Activated naive CD4-positive, alpha-beta T cell (primary cell): ENCODE measurements at places on chromosomes 6 and 20.

DNA sequence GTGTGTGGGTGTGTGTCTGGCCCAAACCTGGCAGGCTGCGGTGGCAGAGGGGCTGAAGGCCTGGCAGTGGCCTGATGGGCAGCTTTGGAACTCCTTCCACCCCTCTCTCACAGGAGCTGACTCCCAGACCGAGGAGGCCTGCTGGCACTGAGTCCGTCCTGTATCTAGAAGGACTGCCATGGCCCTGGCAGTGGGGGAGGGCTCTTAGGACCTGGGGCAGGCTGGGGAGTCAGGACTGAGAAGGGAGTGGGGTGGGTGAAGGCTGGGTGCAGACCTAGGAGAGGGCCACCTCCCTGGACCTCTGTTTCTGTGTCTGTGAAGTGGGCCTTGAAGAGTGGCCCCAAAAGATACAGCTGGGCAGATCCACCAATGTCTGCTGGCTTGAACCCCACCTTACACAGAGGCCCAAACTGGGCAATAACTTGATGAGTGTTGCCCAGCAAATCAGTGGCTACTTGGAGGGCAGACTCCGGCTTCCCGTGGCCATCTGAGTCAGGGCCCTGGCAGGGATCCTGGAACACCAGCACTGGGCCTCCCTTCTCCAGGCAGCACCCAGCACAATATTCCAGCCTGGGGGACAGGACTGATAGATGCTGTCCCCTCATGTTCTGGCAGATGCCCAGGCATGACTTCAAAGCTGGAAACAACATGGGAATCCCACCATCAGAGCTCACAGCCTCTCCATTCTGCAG lies 46.7 kb upstream of the BLCAP start:
- DNase-seq: no peak

GRCh38 chr6:107491138-107491609 lies 1.3 kb downstream of the SOBP start:
- no peak for DNase-seq

DNA sequence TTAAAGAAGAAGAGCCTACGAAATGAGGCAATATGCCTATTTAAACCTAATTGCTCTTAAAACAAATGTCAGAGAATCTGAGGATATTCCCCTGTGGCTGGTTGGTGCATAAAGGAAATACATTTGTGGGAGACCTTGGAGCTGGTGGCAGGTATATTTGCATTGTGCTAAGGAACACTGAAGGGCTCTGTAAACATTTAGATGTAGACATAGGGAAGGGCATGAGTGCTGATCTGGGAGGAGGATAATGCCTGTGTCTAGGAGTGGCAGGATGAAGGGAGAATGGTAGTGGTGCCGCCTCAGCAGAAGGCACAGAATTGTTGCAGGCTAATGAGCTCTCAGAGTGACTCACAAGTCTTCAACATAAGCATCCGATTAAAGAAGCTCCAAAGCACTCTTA lies 85.8 kb downstream of the CD164 start:
- no peak for DNase-seq

GRCh38 chr6:78436335-78436734 lies 431.0 kb upstream of the IRAK1BP1 start:
- no peak for DNase-seq

DNA sequence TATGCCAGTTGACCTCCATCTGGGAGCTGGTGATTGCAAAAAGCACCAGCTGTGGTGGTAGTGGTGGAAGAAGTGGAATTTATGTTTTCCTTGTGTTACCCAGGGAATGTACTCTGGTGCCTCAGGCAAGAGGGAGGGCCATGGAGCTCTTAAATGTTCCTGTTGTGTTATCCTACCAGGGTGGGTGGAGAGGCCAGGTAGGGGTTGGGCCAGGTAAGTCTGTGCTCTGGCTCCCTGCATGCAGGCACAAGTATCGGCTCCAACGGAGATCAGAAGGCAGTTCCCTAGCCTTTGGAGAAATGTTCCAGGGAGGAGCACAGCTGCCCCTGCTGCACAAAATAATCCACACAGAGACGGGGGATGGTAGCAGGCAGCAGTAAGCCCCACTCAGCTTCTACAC lies 419.3 kb upstream of the EYS start:
- DNase-seq: no peak

DNA sequence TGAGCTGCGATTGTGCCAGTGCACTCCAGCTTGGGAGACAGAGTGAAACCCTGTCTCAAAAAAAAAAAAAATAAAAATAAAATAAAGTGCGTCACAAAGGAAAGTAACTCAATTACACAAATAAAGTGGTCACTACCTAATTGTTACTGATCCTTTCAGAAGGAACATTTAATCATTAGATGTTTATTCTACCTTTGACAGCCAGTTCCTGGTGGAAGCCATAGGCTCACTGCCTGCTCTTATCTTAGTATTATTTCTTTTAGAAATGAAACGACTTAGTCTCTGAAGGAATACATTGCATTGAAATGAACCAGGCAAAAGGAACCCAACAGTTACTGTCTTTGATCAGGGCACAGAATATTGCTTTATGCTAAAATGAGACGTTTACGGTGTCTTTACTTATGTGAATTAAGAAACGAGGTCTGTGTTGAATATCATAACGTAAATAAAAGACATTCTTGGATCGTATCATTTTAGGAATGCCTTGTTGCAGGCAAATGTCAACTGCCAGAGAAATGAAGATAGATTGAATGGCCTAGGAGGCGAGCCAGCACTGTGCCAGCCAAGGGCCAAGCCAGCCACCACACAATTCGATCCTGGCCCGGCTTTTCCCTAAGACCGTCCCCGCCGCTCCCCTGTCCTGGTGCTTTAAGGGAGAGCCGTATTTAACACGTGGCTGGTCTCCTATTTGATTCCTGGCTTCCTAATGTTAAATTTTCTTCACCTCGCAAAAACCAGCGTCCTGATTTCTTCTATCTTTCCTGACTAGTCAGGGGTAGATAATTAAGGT lies 136.7 kb upstream of the GMDS start:
- no peak for DNase-seq

- no peak for DNase-seq
Observed at GRCh38 chr6:46113370-46113769, 16.4 kb upstream of the ENPP4 start.

GRCh38 chr6:40011844-40012243 lies 77.6 kb upstream of the MOCS1 start:
- no peak for DNase-seq

- DNase-seq: no peak
Observed at GRCh38 chr6:126766820-126767219, 351.7 kb upstream of the RSPO3 start.

- no peak for DNase-seq
Observed at GRCh38 chr6:25016014-25016720, 80.4 kb upstream of the RIPOR2 start.

- no peak for DNase-seq
Observed at GRCh38 chr6:14738933-14739332, 506.9 kb upstream of the JARID2 start.

- DNase-seq: no peak
Observed at GRCh38 chr6:129133770-129134192, 250.8 kb downstream of the LAMA2 start.

GRCh38 chr6:63023726-63024125 lies 187.5 kb upstream of the FKBP1C start:
- DNase-seq: no peak

- DNase-seq: no peak
Observed at GRCh38 chr6:58113960-58114359, 796.5 kb downstream of the PRIM2 start.

GRCh38 chr6:12418946-12419345 lies 128.8 kb downstream of the EDN1 start:
- no peak for DNase-seq

- no peak for DNase-seq
Observed at GRCh38 chr6:106145741-106146227, 59.6 kb downstream of the PRDM1 start.

GRCh38 chr6:163998496-163998895 lies 584.0 kb downstream of the QKI start:
- no peak for DNase-seq

DNA sequence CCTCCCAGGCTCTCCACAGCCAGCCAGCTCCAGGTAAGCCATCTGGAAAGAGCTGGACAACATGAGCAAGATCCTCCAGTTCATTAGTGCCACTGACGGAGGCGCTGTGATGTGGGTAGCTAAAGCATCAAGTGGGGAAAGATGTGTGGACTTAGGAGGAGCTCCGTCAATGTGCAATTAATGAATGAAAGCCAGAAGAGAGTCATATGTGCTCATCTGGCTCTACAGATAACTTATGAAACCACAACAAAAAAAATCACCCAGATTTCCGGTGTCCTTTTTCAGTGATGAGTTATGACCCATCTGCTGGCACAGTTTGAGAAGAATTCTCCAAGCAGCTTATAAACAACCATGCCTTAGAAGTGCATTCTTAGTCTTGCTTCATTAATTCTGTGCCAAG lies 311.7 kb upstream of the PLCB4 start:
- no peak for DNase-seq

DNA sequence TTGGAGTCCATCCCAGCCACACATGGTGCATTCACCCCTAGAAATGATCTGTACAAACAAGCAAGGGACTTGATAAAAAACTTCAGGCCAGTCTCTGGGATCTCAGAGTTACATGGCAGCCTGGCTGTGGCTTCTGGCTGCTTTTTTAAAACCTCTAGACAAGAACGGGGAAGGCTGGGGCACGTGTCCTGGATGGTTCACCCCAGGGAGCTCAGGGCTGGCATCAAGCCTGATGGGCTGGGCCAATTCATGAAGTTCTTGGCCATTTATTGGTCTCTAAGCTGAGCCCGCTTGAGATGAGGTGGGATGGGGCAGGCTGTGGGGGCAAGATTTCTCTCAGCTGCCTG lies 10.4 kb upstream of the ZFAND3 start:
- DNase-seq: no peak

GRCh38 chr6:27096834-27097511 lies 150.5 kb upstream of the PRSS16 start:
- DNase-seq: no peak

- peak; percentile 34 for DNase-seq
Observed at GRCh38 chr6:160534050-160534696, 129.9 kb downstream of the LPA start.

DNA sequence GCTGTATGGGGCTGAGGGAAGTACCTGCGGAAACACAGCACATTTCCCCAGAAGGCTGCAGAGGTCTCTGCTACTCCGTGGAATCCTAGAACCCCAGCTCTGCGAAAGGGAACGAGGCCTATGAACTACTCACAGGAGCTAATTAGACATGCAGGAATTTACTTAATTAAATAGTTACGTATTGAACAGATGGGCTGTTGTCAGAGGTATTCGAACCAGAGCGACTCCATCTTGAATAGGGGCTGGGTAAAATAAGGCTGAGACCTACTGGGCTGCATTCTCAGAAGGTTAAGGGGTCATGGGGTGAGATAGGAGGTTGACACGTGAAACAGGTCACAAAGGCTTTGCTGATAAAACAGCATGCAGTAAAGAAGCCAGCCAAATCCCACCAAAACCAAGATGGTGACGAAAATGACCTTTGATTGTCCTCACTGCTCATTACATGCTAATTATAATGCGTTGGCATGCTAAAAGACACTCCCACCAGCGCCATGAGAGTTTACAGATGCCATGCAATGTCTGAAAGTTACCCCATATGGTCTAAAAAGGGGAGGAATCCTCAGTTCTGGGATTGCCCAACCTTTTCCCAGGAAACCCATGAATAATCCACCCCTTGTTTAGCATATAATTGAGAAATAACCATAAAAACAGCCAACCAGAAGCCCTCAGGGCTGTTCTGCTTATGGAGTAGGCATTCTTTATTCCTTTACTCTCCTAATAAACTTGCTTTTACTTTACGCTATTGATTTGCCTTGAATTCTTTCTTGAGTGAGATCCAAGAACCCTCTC lies 14.7 kb upstream of the SSTR4 start:
- no peak for DNase-seq

DNA sequence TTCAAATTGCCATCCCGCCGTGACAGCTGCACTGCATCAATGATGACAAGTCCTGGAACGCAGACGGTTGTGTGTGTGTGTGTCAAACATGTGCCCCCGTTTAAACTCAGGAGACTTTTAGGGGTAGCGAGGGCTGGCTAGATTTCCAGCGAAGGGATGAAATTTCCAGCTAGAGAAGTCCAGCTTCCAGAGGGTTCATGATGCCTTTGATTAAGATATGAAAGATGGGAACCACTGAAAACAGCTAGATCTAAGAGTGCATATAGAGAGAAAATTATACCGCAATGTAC lies 644 bp downstream of the KIZ start:
- DNase-seq: no peak

GRCh38 chr20:48797275-48797825 lies 30.4 kb downstream of the PREX1 start:
- DNase-seq: no peak

DNA sequence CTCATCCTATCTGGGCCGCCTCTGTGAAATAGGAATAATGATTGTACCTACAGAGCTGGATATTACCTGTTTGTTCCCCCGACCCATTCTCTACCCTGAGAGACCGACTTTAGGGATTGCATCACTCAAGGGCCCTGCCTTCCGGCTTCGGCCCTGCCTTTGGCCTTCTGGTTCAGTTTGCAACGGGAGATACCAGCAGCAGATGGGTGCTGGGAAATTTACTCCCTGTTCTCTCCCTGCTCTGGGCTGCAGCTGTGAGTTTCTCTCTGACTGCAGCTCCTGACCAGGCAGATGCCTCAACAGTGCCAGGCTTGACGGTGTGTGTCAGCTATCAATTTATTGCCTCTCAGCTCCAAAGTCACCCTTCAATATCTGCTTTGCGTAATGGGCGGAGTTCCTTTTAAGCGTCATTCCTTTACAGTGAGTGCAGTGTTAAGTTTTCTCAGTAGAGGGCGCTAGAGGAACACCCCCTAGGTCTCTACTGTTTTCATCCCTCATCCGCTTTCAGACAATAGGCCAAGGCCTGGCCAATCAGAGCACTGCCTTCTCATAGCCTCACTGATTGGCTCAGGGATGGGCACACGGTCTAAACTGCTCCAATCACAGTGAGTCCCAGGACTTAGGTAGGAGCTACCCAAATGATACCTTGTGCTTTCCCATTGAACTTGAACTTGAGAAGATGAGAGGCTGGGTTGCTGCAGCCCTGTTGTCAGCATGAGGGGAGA lies 30.0 kb downstream of the KCNG1 start:
- DNase-seq: no peak

GRCh38 chr6:71072508-71072907 lies 115.6 kb upstream of the B3GAT2 start:
- no peak for DNase-seq

DNA sequence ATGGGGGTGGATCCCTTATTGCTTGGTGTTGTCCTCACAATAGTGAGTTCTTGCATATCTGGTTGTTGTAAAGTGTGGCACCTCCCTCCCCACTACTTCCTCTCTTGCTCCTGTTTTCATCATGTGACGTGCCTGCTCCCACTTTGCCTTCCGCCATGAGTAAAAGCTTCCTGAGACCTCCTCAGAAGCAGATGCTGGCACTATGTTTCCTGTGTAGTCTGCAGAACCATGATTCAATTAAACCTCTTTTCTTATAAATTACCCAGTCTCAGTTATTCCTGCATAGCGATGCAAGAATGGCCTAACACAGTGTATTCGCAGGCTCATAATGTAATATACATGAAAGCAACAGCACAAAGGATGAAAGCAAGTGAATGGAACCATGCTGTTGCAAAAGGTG lies 28.4 kb upstream of the ANKRD60 start:
- DNase-seq: no peak

GRCh38 chr20:8153281-8153908 lies 21.3 kb downstream of the PLCB1 start:
- DNase-seq: no peak
